ENCODE measurements at places on chromosomes 13 and 19. TPM values are rescaled to one million over a fixed set of nuclear protein-coding genes. Genes with fewer than 3 reads are reported as not detected.

GRCh38 chr13:49833402-49833801 lies 40.9 kb upstream of the KPNA3 start:
- DNase-seq: no peak

Gene BRME1
- polyA plus RNA-seq: 2.5 TPM

- no peak for DNase-seq
Measured at GRCh38 chr13:41370736-41371135, 59.7 kb downstream of the NAA16 start.

Gene ZNF541
- 0.06 TPM for polyA plus RNA-seq

Gene HIPK4
- not detected for polyA plus RNA-seq
